ENCODE measurements at places on chromosomes 4 and X.

DNA sequence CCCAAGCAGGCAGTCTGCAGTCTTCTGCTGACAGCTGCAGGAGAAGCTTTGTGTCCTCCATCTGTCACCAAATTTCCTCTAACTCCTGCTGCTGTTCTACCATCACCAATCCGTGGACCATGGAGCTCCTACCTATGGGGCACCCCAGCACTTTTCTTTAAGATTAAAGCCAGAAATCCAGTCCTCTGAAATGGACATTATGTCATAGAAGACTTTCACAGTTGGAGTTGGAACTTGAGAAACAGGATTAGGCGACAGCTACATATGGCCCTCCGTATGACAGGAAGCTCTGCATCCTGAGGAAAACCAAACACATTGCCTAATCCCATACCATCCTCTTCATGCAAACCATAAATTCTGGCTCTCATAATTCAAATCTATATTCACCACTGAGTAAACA is 470.6 kb upstream of the GALNTL6 start:
- no peak for DNase-seq

DNA sequence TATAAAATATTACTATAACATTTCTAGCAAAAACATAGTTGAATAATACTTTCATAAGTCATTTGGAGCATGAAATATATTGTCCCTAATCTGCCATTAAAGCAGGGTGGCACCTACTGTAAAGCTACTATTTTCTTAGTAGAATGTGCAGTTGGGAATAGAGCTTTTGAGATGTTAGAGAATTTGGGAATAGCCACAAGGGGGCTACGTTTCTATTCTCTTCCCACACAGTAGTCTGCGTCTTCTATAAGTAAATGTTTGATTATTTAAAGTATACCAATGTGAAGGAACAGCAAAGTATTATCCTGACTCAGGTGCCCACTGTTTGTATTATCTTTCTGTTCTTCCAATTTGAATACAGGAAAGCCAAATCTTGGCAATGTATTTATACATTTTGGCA is 323.2 kb upstream of the GIMD1 start:
- DNase-seq: peak; percentile 1

- DNase-seq: no peak
Measured at GRCh38 chrX:11347300-11347699, 54.1 kb downstream of the AMELX start.

- no peak for DNase-seq
Measured at GRCh38 chrX:40579141-40579540, 1.6 kb upstream of the ATP6AP2 start.

DNA sequence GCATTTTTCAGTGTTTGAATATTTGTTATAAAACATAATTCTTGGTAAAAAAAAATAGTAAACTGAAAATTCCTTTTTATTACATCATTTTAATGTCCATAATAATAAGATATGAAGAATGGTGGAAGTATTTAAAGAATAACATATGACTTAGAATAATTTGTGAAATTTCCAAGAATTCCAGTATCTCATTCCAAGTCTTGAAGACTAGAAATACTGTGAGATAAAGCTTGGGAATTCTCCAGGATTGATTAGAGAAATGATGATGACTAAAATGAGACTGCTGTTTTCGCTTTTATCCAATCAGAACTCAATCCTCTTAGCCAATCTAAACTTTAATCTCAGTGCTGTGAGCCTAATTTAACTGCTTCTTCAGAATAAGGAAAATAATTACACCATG is 184.2 kb upstream of the HCCS start:
- DNase-seq: no peak

DNA sequence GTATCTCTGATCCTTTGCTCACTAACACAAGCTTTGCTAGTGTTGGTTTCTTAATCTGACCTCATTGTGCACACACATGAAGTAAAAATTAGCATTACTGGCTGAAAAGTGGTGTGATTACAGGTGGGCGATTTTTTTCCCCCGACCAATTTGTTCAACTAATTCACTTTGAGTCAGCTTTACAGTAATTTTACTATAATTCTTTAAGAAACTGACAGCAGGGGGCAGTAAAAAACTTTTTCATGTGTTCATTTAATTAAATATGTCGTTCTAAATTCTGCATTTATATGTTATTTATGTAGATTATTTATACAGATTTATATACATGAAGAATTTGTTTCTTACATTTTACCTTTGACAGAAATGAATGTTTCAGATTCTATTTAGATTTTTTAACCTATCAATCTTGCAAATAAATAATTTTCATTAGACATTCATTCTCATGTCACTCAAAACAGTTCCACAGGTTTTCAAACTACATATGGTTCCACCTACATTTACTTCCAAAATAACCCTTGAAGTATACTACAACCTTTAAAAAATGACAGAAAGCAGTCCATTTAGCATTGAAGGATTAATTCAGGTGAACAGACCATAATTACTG is 17.5 kb downstream of the PALLD start:
- DNase-seq: no peak

DNA sequence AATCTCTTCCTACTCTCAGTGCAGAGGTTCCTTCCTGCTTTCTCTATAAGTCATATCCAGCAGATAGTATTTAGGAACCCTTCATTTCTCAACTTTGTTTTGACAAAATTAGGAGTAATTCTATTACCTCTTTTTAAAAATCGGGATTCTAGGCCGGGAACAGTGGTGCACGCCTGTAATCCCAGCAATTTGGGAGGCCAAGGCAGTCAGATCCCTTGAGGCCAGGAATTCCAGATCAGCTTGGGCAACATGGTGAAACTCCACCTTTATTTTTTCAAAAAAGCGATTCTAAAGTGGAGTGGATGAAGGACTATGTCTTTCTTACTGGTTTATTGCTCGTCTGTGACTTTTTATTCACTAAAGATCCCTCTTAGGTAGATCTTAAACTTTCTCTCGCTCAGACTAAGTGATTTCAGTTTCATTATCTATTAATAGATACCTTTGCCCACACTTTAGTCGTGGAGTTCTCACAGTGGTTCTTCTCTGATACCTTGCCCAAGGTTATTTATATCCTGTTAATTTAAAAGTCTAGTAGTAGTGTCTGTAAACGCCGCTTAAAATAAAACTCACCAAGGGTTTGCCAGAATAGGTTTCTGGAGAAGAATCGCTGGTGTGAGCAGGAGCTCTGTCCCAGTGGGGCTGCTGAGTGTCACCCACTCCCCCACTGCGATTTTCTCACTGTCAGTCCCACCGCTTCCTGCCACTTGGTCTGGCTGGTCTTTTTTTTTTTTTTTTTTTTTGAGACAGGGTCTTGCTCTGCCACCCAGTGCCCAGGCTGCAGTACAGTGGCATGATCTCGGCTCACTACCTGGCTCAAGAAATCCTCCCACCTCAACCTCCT is 27.0 kb upstream of the TMEM131L start:
- no peak for DNase-seq

DNA sequence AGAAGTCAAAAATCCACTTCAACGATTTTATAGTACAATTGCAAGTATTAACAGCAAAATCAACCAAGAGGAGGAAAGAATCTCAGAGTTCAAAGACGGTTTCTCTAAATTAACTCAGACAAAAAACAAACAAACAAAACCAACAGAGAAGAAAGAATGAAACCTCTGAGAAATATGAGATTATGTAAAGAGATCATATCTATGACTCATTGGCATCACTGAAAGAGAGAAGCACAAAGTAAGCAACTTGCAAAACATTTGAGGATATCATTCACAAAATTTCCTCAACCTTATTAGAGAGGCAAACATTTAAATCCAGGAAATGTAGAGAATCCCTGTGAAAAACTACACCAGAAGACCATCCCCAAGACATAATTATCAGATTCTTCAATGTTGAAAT is 370.4 kb downstream of the INPP4B start:
- no peak for DNase-seq

DNA sequence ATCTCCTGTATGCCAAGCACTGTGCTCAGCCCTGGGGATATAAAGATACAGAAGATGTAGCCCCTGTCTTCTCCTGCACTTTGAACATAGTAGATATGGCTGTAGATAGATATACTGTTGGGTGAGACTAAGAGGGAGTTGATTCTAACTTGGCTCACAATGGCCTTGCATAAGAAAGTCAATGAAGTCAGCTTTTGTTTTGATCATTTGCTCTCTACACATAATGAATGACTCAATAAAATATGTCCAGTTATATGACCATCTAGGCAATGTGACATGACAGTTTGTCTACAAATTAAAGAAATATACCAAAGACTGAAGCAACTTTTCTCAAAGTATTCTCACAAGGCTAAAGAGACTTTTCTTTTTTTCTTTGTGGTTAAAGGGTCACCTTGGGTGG is 147.6 kb upstream of the DIPK2B start:
- no peak for DNase-seq

DNA sequence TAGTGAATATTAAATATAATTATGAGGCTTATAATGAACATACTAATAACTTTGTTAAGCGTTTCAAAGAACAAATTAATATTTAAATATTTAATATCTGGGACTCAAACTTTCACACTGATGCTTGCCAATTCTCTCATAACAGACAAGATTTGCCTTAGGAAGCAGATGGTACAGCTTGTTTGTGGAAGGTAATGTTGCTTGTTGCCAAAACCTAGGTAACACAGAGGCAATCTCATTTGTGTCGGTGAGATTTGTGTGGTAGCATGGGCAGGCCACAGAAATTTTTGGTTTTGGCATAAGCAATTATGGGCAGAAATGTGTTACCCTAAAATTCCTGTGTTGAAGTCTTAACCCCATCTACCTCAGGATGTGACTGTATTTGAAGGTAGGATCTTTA is 114.9 kb upstream of the AFF2 start:
- DNase-seq: no peak

DNA sequence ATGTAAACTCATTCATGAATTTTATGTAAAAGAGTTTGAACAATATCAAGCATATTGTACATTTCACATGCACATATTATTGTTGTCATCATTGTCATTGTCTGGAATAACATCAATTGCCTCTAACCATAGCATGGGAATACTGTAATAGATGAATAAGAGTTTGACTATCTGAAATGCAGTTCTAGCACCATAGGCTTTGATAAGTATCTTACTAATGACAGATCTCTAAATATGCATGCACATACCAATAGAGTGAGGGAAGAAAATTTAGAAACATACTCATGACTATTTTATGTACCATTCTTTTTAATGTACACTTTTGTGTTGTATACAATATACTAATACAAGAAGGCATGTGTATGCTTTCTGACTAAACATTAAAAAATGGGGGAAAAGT is 161.6 kb upstream of the SPRY1 start:
- no peak for DNase-seq
